ENCODE measurements at places on chromosomes 1 and 21.

DNA sequence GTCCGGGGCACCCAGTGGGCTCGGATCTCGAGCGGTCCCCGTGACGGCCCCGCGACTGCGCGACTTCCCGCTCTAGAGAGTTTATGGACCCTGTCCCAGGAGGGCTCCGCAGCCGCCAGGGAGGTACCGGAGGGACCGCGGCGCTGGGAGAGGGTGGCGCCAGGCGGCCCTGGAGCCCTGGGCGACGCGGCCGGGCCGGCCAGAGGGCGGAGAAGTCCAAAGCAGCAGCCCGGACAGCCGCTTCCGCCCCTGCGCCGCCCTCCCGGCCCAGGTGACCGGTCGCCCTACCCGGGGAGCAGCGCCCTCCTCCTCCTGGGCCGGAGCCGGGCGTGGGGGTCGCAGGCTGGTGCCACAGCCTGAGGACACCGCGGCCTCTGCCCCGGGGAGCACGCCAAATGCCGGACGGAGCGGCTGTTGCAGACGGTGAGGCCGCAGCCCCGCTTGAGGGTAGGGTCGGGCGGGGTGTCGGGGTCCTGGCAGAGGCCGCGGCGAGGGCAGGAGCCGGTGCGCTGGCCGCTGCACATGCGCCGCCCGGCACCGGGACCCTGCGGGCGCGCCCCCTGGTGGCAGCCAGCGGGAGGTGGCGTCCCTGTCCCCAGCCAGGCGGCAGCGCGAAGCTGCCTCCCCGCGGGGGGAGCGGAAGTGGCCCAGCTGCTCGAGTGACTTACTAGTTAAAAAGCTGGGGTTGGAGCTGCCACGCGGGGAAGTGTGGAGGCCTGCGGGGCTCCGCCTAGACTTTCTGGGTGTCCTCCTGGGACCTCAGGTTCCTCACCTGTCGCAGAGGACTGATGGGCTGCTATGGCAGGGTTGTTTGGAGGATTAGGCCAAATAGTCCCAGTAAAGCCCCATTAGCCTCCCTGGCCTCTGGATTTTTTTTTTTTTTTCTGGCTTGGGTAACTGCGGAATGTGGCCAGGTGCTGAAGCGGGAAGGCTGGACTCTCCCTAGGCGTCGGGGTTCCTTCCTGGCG is 20.9 kb upstream of the ZNF678 start:
- no peak for DNase-seq

- no peak for DNase-seq
Observed at GRCh38 chr1:42765269-42765668, 1.6 kb downstream of the P3H1 start.

GRCh38 chr1:3347257-3348020 is 107.0 kb upstream of the ARHGEF16 start:
- DNase-seq: no peak

DNA sequence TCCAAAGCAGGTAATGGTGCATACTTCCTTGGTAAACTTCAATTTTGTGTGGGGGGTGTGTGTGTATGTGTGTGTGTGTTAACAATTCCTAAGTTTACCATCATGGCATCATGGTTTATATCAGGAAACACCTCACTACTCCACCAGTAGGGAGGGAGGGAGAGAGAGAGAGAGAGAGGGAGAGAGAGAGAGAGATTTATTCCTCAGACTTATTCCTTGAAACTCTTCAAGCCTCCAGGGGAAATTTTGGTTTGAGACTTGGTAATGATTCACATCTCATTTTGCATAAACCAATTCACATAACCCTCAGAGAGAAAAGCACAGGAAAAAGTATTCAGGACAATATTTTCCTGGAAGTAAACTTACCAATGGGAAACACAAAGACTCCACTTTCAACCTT is 115.0 kb downstream of the TTLL7 start:
- DNase-seq: no peak

DNA sequence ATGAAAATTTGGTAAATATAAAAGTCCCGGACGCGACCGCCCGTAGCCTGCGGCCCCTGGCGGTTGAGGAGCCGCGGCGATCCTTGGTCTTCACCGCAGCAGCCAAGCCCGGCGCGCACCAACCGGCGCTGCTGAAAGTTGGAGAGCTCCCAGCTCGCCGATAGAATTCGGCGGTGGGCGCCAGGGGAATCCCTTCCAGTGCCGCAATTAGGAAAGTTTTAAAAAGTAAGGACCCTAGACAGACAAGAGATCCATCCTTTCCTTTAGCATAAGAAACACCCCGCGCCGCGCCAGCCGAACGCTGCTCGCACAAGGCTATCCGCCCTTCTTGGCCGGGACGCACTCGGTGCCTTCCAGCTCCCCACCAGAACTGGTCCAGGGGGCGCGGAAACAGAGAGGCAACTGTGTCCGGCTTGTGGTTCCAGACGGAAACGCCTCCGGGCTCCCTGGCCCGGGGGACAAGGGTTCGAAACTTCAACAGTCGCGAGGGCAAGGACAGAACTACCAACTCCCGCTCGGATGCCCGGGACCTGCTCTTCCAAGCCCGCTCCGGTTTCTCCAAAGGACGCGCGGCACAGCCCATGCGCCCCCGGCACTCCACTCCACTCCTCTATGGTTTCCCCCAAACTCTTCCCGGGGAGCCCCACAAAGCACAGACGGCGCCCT is 1.7 kb downstream of the FAM78B start:
- DNase-seq: no peak

DNA sequence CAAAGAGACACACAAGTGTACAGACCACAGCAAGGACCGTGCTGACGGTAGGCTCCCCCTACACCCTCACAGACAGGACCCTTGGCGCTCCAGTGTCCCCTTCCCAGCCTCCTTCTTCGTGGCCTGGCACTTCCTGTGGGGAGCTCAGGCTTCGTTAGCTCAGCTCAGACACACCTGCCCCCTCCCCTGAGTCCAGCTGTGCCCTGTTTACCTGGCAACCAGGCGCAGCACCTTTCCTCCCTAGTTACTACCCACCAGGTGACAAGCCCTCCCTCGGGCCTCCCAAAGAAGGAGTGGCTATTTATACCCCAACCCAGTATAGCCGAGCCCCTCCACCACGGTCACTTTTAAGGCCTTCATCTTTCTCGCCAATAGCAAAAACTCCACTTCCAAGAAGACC is 4.7 kb downstream of the CELF3 start:
- no peak for DNase-seq

Data from SHP77 treated with DMSO at 0.1 percent for 48 hours (cell line).